CD4-positive, alpha-beta memory T cell (primary cell): ENCODE measurements at places on chromosomes 5 and 9.

- no peak overlapping the region for H3K27ac ChIP-seq
- H3K36me3 ChIP-seq: no peaks in the 10 kb centered on the region
- H3K4me3 ChIP-seq: no peak overlapping the region
- DNase-seq: no peak
- H3K27me3 ChIP-seq: no peaks in the 10 kb centered on the region
Measured at GRCh38 chr9:126853667-126854066, 6.8 kb upstream of the ZBTB34 start.

DNA sequence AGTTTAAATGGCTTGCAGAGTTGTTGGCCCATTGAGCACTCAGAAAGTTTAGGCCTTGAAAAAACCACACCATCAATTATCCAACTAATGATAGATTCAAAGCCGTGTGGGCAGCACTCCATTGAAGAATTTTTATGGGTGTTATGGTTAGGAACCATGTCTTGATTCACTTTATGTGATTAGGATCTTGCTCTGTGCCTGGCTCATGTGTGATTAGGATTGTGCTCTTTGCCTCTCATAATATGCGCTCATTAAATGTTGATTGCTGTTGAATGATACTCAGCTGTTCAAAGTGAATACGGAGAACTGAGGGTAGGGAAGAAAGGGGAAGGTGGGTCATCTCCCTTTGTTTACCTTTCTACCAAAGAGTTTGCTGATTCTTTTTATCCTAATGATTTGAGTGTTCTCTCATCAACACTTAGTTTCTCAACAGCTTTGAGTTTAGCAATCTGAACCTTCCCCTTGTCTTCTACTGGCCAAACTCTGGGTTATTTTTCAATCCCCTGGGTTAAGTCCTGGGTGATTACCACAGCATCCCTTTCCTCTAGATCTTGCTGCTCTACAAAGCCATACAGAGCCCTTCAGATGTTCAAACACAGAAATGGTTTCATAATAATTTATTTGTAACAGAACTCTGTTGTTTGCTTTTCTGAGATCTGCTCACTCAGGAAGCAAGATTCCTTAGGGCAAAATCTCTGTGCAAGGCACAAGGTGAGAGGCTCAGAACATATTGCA lies 668.8 kb upstream of the RGMB start:
- no peaks in the 10 kb centered on the region for H3K36me3 ChIP-seq
- no peak overlapping the region for H3K27ac ChIP-seq
- DNase-seq: no peak
- no peaks in the 10 kb centered on the region for H3K27me3 ChIP-seq
- H3K4me1 ChIP-seq: no peaks in the 10 kb centered on the region

- DNase-seq: no peak
- H3K27me3 ChIP-seq: no peaks in the 10 kb centered on the region
- no peaks in the 10 kb centered on the region for H3K4me1 ChIP-seq
- no peaks in the 10 kb centered on the region for H3K36me3 ChIP-seq
- no peak overlapping the region for H3K4me3 ChIP-seq
Measured at GRCh38 chr5:168480601-168481000, 5.7 kb upstream of the RARS1 start.

DNA sequence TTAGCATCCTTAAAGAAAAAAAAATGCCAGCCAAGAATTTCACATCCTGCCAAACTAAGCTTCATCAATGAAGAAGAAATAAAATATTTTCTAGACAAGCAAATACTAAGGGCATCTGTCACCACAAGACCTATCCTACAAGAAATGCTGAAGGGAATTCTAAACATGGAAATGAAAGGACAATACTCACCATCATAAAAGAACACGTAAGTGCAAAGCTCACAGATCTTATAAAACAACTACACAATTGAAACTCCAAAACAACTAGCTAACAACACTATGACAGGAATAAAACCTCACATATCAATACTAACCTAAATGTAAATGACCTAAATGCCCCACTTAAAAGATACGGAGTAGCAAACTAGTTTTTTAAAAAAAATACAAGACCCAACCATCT lies 71.4 kb downstream of the TTC39B start:
- H3K27me3 ChIP-seq: no peaks in the 10 kb centered on the region
- no peaks in the 10 kb centered on the region for H3K36me3 ChIP-seq
- no peak for DNase-seq
- no peak overlapping the region for H3K27ac ChIP-seq
- no peaks in the 10 kb centered on the region for H3K4me1 ChIP-seq

GRCh38 chr5:40160435-40160834 lies 519.3 kb upstream of the PTGER4 start:
- H3K36me3 ChIP-seq: no peaks in the 10 kb centered on the region
- H3K27me3 ChIP-seq: no peaks in the 10 kb centered on the region
- H3K4me3 ChIP-seq: no peak overlapping the region
